ENCODE measurements at places on chromosomes 3 and 15.

GRCh38 chr15:67064607-67065530, 533 bp upstream of the SMAD3 start:
- DNase-seq = no peak

DNA sequence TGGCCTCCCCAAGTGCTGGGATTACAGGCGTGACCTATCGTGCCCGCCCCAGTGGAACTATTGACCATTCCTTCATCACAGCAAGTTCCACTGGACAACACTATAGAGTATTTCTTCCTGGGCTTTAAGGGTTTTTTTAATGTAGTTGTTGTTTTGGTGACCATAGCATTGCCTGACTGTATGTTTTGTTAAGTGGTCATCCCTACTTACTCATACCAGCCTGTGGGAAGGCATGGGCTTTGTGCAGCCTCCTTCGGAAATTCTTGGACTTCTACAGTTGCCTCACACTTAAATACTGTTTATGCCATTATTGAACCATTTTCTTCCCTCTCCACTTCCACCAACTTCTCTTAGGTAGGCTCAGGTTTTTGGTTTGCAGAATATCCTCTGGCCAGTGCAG, 19.9 kb upstream of the ALPK3 start:
- DNase-seq = no peak

GRCh38 chr3:186526256-186526606, 17.9 kb downstream of the CRYGS start:
- no peak for DNase-seq

DNA sequence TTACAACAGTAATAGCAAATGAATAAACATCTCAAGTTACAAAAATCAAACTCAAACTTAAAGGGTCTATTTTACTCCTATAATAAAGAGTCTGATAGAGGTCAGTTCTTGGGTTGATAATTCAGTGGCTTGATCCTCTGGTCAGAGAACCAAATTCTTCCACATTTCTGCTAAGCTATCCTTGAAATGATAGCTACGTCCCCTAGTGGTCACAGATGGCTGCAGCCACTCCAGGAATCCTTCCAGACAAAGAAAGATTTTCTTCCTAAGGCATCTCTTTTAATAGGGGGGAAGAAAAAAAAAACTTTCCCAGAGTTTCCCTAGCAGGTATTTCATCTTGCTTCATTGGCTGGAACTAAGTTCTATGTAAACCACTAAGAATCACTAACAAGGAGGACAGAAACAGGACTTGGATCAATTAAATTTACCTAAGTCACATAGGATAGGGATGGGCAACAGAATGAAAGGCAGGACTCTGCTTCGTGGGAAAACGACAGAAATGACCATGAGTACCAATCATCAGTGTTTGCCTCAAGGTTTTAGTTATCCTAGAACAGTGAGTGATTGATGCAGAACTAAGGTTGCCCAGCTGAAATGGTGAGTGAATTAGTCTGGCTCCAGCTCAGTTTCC, 160.7 kb downstream of the STAC start:
- peak; percentile 16 for DNase-seq

- DNase-seq = no peak
These were observed 1102.2 kb downstream of the IGSF11 start for GRCh38 chr3:117932441-117932840.

- no peak for DNase-seq
These were observed 328.0 kb upstream of the CDIN1 start for GRCh38 chr15:36251450-36251849.

DNA sequence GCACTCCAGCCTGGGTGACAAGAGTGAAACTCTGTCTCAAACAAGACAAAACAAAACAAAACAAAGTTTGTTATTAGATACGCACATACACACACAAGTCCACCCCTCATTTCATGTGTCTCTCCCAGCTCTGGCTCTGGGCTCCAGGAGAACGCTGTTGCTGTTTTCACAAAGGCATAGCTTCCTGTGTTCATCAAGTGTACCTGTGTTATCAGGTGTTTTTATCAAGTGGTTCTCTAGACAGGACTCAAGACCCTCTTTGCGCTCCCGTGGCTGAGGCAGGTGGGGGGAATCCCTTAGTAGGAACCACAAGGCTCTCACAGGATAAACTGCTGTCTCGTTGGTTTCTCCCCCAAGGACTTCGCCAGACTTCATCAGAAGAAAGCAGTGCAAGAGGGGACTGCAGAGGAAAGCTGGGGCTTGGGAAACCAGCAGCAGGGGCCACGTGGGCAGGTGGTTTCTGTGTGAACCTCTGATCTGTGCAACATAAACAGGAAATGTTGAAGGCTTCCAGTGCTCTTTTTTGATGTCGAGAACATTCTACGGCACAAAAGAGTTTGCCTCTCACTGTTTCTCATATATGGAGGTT, 6.9 kb upstream of the PPP1R2 start:
- DNase-seq = no peak

GRCh38 chr3:116716490-116716889, 6.9 kb downstream of the TUSC7 start:
- no peak for DNase-seq

DNA sequence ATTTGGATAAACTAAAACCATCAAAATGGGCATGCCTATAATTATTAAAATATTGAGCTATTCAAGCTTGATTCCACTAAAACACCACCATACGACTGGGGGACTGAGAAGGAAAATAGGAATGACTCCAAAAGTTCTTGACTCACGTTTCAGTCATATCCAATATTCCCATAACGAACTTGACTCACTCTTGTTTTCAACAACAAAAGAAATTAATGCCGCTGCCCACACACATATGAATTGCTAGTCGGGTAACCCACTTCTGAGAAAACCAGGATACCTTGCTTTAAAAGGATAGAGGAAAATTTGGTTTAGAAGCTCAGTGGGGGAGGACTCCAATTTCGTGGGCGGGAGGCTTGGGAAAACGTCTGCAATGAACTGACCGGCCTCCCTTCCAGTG, 5.2 kb downstream of the HTR3C start:
- DNase-seq = no peak

GRCh38 chr15:77568973-77569728, 63.6 kb downstream of the LINGO1 start:
- no peak for DNase-seq

GRCh38 chr15:26974120-26974780, 3.3 kb downstream of the GABRG3 start:
- no peak for DNase-seq

DNA sequence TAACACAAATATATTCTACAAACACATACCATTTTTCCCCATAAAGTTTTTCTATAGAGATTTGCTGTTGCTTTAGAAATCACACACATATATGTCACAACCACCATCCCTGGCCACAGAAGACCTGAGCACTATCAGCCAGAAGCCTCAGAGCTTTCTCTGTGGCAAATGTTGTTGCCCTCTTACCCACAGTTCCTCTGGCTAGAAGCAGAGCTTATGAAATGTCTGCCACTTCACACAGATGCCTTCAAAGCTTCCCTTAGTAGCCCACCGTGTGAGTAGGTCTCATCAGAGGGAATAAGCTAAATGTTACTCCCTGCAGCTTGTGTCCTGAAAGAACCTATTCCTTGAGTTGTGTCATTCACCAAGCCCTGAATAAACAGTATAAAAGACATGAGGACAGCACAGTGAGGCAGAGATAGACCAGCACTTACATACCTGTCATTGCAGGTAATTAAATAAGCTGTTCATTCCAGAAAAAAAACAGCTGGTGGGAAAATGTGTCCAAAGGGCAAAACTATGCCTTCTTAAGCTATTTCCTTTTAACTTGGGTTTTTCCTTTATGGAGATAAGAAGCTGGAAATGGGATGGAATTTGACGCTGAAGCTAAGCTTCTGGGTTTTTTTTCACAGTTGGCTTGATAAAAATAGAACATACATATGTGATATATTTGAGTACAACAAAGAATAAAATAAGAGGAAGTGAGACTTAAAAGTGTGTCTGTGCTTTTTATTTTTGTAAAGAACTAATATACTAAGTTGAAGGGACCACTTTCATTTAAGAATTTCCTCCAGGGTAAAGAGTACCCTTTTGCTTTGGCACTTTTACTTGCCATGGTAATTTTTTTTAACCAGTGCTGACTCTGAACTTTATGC, 391.4 kb downstream of the KCNH8 start:
- no peak for DNase-seq

- no peak for DNase-seq
These were observed 197.9 kb downstream of the TPRG1 start for GRCh38 chr3:189369636-189370035.

DNA sequence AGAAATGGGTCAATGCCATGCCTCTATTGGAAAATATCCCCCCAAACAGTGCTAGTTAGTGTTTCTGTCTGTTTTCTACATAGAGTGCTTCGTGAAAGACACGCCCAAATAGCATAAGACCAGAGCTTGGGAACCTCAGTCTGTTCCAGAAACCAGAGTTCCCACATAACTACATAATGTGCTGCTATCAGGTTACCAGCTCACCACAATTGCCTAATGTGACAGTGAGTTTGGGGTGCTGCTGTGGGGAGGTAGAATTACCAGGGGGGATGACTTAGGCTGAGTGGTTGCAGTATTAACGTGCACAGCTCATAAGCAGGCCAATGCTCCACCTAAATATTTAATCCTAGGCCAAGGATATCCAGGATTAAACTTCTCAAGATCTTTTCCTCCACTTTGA, 39.2 kb downstream of the DUT start:
- no peak for DNase-seq

DNA sequence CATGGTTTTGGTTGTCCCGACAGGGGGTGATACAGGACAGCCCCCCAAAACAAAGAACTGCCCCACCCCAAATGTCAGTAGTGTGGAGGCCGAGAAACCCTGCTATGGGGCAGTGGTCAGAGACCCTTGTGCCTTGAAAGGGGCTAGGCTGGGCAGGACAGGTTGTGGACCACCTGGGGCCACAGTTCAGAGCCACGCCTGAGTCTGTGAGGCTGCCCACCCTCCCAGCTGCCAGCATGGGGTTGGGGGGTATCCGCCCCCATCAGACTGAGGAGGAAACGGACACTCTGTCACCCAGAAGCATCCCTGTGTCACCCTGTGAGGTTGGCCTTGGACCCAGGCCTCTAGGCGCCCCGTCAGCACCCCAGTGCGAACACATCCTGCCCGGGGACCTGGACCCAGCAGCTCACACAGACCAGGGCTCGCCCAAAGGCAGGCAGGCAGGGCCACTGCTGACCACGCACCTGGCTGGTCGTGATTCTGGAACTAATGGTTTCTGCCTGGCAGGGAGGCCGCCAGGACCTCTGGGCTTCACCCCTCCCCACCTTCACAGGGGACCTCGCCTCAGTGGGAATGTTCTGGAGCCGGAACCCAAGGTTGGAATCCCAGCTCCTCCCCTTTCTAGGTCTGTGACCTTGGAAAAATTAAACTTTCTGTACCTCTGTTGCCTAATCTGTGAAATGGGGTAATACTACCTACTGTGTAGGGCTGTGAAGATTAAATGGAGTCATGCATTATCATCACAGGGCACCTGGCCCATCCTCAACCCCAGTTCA, 1.4 kb downstream of the SLC41A3 start:
- no peak for DNase-seq

GRCh38 chr3:420584-420983, 224.0 kb downstream of the CHL1 start:
- DNase-seq = no peak

GRCh38 chr15:69395991-69396390, 18.2 kb upstream of the KIF23 start:
- DNase-seq = no peak

Measured in LoVo (cell line).